ENCODE measurements at places on chromosomes 1 and 21. TPM values are rescaled to one million over a fixed set of nuclear protein-coding genes. Genes with fewer than 3 reads are reported as not detected.

Gene KRTAP12-2
- total RNA-seq = not detected

Gene TMEM269
- total RNA-seq = not detected

Gene DBT
- total RNA-seq = 15.7 TPM

Gene LAD1
- 42.6 TPM for total RNA-seq

Gene DYNLT5
- total RNA-seq = 3.3 TPM

Gene BSND
- not detected for total RNA-seq

Gene TDRD5
- total RNA-seq = 0.17 TPM

Gene DEGS1
- total RNA-seq = 76.7 TPM

Gene SELL
- total RNA-seq = 12.1 TPM

- DNase-seq = no peak
Measured at GRCh38 chr1:116019653-116020253, 43.4 kb downstream of the SLC22A15 start.

DNA sequence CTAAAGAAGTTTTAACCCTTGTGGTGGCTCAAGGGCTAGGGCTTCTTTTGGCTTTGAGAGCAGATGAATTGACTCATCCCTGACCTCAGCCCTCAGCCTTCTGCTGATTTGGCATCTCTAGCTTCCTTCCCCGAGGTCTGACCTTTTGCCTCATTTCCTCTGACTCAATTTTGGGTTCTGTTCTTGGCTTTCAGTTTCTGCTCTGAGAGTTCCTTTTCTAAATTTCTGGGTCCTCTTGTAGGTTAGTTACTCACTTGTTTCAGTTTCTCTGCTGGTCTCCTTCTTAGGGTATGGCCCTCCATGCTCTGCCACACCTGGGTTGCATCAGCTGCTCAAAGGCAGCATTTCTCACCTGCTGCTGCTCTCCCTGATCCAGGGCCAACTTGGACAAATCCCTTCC lies 19.4 kb downstream of the PDE4B start:
- DNase-seq = no peak

DNA sequence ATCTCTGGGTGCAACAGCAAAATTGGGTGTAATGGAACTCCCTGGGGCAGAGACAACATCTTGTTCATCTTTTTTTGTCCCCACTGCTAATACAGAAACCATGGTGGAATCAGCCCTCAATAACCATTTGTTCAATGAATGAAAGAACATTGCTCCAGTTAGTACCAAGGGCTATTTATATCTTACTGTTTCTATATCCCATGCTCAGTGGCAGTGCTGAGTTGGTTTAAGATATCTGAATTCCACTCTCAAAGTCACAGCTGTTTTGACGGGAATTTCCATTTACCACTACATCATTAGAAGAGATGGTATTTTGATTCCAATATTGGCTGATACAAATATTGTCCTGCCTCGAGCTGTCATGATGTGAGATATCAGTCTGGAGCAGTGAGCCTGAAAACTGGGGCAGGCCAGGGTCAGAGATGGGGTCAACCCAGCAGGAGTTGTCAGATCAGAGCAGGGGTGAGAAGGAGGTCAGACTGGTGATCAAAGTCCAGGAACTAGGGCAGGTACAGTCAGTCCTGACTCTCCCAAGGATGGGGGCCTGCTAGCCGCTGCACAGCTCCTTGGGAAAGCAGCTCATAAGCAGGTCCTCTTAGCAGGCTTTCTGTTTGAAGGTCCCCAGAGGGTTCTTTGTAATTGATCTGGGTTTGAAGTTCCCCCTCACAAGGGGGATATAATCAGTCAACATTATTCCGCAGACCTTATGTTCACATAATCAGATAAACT lies 5.8 kb upstream of the PHC2 start:
- no peak for DNase-seq

- DNase-seq = no peak
Measured at GRCh38 chr1:22579541-22580155, 16.4 kb downstream of the EPHA8 start.

GRCh38 chr1:21302747-21303715 lies 12.8 kb upstream of the ECE1 start:
- no peak for DNase-seq

GRCh38 chr1:180777072-180777689 lies 135.5 kb upstream of the KIAA1614 start:
- DNase-seq = no peak

DNA sequence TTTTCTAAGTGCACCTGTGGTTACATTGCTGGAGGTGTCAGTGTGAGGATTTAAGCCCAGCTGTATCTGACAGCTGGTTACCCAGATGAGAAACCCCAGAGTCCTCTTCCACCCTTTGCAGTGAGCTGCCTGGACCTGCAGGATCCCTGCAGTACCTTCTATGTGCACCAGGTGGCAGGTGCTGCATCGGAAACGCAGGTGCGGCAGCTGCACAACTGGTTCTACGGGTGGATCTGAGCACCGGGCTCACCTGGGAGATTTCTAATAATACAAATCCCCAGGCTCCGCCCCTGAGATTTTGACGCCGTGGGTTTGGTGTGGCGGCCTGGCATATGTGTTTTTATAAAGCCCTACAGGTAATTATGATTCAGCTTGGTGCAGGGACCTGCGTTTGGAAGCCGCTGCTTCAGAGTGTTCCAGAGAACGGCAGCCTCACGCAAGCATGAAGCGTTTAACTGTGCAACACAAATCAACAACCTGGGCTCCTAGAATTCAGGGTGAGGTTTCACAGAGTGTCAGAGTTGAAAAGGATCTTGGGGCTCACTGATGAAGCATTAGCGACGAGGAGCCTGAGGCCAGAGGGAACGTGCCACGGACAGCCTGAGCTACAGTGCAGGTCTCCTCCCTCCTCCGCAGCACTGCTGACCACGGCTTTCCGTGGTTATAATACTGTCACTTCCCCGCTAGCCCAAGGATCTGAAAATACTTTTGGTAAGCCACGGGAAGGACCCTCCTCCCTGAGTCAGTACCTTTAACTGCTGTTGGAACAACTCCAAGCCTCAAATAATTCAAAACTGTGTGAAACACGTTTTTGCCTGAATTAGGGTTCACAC lies 96.7 kb upstream of the TRABD2B start:
- DNase-seq = peak; percentile 87

DNA sequence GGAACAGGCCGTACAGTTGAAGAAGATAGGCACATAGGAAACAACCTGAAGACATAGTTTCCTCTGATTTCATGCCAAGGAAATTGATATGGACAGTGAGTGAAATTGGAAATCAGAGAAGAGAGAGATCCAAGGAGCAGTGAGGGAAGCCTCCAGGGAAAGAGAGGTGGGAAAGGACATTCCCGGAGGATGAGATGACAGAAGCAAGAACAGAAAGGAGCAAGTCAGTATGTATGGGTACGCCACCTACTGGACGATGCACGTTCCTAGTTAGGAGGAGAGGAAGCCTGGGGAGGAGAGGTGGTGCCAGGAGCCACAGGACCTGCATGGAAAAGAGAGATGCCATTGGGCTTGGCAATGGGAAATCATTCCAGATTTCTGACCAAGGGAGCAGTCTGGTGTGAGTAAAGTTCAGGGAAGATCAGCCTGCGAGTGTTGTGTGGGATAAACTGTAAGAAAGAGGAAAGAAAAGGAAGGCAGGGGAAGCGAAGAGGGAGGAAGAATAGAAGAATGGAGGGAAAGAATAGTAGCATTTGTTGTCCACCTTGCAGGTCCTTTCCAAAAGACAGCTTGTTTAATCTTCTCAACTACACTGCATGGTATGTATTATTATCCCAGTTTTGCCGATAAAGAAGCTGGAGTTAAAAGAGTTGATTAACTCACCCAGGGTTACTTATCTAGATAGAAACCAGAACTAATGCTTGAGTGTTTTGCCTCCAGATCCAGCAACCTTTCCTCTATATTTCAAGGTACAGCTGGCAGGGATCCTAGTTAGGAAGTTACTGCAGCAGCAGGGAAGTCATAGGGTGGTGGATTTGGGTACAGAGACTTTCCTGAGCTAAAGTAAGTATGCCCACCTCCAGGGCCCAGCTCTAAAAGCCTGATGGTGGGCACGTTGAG lies 27.4 kb downstream of the C1orf116 start:
- DNase-seq = no peak

GRCh38 chr21:18350216-18350615 lies 53.4 kb downstream of the TMPRSS15 start:
- DNase-seq = no peak

DNA sequence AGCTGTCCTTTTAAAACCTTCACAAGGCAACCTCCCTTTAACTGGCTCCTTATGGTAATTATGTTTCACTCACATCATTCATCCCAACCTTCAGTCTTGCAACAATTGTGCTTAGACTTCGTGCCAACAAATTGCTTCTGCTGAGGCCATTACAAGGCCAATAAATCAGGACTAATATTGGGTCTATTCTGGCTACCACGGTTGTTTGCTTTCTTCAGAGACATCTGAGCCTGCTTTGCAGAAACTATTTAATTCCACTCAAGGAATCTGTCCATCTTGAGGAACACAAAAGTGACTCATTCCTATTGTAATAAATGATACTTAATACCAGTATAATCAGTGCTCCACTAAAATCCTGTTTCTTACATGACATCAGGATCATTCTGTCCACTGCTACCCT lies 2.6 kb upstream of the GSTM4 start:
- no peak for DNase-seq

DNA sequence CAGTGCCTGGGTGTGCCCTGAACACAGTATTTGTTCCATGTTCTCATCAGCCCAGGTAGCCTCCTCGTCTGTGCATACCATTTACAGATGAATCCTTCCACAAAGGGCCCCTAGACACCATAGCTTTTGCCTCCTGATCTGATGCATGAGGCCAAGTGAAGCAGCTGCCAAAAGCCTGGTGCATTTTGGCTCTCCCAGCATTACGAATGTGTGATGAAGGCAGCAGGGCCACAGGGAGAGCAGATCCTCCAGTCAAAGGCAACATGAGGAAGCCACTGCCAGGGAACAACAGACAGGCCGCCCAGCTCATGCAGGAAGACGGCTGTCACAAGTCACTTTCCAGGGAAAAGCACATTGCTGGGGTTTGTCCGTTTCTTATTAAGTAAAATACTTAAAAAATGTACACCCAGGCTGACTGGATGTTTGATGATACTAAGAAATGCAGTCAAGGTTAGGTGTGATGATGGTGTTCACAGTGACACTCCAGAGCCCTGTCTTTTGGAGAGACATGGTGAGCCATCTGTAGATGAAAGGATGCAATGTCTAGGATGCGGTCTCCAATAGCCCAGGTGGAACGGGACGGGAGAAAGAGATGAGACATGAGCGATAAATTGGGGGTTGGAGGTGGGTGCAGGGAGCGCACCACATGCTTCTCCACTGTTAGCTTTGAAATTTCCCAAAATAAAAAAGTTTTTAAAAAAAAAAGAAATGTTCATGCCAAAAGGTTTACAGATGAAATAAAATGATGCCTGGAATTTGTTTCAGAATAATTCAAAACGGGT lies 48.7 kb downstream of the NPHP4 start:
- DNase-seq = peak; percentile 20

GRCh38 chr1:217525773-217526490 lies 105.0 kb downstream of the GPATCH2 start:
- DNase-seq = no peak

GRCh38 chr1:160077486-160077885 lies 3.9 kb upstream of the KCNJ9 start:
- peak; percentile 22 for DNase-seq

DNA sequence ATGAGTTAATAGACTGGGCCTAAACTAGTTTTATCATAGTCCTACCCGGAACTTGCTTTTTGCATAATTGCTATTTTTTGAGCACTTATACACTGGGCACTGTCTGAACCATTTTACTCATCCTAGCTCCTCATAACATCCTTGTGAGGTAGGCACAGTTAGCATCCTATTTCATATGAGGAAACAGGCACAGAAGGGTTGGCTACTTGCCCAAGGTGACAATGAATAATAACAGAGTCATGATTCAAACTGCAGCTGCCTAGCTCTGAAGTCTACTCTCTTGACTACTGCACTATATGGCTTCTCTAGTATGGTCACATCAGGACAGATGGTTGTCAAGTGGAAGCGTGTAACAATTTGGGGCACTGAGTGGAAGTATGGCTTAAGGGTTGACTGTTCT lies 18.2 kb upstream of the RC3H1 start:
- no peak for DNase-seq

- DNase-seq = no peak
Measured at GRCh38 chr1:3134381-3135072, 65.5 kb downstream of the PRDM16 start.

DNA sequence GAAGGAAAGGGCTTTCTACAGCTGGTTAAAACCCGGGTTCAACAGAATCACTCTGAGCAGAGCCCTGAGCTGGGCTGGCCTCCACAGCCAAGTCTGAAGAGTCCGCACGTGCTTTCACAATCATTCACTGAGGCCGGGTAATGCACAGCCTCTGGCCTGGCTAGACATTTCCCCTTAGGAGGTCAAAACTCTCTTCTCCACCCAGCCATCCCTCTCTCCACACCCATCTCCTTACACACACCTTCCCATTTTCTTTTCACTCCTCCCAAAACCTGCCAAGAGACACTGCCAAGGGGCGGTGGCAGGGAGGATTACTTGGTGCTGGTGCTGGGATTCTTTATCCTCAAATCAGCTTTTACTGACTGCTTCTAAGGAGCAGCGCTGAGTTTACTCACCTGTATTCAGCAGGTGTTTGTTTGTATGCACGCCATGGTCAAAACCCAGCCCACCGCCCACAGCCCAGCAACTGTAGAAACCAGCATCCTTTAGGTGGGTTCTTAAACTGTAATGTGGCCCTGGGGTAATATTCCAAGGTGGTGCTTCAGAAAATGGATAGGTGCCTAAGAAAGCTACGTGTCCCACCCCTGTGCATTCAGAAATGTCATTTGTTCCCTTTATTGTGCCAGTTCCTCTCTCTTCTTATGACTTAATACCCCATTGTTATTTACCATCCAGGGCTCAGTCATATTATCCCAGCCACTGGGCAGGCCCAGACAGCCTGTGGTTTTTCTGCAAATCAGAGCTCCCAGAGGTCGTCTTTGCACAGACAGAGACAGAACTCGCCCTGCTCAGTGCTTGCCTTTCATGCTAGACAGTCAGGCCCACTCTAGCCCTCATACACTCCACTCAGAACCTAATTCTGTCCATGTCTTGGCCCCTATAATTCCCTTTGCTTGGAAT lies 80.2 kb downstream of the ADSS2 start:
- no peak for DNase-seq

- DNase-seq = no peak
Measured at GRCh38 chr1:18347559-18347958, 133.2 kb upstream of the KLHDC7A start.

Measured in upper lobe of right lung (tissue), 1 donor.